Suppressor macrophage (primary cell): ENCODE measurements at places on chromosomes 2 and 18.
A peak's percentile ranks its signal among the peaks of the same experiment; 100 is the strongest.

- no peak for DNase-seq
These were observed 239.0 kb upstream of the FANCL start for GRCh38 chr2:58480141-58480540.

- DNase-seq: no peak
These were observed 6.4 kb downstream of the GALNT14 start for GRCh38 chr2:31131871-31132270.

GRCh38 chr18:69936191-69936558 is 11.5 kb downstream of the CD226 start:
- no peak for DNase-seq

DNA sequence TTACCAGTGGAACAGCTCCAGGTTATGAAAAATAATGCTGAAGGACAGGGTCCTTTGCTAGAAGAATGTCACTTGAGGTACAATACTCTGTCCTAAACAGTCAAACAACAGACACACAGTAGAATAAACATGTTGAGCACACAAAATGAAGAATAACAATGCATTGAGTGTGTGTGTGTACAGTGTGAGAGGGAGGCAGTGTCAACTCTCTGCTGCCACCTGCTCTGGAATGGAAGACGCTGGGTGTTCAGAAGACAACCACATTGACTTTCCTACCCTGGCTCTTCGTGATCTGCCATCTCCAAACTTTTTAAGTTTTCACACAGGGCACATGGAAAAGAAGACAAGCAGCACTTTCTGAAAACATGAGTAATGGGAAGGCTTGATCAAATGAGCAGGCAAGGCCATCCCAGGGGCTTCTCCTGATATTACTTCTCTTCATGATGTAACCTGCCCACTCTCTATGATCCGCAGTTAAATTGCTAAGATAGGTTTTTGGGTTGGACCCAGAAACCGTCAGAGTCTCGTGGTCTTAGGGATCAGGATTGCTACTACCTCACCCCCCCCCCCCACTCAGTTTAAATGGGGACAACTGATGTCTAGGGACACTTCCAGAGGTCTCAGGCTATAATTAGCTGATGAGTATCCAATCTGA is 533.2 kb upstream of the TNP1 start:
- DNase-seq: no peak

GRCh38 chr2:69224512-69224837 is 162.6 kb downstream of the GFPT1 start:
- DNase-seq: no peak

DNA sequence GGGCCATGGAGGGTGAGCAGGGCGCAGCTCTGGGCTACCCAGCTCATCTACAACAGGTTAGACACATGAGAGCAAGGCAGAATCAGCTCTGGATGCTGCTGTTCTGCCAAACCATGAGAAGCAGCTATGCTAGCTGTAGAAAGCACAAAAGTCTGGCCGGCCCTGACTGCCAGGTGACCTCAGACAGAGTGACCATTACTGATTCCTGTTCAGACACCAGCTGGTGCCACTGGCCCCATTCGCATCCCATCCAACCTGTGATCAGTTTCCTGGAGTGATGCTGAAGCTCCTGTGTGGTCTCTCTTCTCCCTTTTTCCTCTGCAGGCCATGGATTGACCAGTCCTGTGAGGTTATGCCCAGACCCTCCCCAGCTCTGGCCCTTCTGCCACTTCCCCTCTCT is 14.3 kb downstream of the RBMS1 start:
- DNase-seq: no peak

DNA sequence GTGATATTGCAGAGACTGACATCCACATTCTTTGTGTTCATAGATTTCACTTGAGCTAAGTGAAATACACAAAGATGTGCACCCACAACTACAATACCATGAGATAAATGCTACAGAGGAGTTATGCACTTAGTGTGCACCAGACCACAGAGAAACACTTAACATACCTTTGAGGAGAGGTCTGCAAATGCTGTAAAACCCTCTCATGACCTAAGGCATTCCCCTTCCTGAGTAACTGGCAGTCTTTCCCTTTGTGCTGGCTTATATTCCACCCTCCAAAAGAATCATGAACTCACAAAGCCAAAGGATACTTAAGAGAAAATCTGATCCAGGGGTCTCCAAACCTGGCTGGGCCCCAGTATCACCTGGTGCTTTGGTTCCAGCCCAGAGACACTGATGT is 16.2 kb downstream of the NXPH2 start:
- no peak for DNase-seq

DNA sequence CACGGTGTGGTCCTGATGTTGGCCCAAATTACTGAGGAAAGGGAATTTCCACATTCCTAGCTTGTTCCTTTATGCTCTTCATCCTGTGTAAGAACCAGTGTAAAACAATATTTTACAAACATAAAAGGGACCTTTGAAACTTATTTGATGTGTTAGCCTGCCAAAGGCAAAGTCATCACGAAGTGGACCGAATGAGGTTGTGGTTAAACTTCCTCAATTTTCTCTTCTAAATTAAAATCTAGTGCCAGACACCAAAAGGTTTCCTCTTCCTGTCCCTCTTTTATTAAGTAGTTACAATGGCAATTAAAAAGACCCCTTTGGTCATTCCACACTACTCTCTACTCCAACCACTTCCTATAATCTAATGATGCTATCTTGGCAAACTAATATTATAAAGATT is 279.8 kb downstream of the AFF3 start:
- DNase-seq: peak; percentile 57

DNA sequence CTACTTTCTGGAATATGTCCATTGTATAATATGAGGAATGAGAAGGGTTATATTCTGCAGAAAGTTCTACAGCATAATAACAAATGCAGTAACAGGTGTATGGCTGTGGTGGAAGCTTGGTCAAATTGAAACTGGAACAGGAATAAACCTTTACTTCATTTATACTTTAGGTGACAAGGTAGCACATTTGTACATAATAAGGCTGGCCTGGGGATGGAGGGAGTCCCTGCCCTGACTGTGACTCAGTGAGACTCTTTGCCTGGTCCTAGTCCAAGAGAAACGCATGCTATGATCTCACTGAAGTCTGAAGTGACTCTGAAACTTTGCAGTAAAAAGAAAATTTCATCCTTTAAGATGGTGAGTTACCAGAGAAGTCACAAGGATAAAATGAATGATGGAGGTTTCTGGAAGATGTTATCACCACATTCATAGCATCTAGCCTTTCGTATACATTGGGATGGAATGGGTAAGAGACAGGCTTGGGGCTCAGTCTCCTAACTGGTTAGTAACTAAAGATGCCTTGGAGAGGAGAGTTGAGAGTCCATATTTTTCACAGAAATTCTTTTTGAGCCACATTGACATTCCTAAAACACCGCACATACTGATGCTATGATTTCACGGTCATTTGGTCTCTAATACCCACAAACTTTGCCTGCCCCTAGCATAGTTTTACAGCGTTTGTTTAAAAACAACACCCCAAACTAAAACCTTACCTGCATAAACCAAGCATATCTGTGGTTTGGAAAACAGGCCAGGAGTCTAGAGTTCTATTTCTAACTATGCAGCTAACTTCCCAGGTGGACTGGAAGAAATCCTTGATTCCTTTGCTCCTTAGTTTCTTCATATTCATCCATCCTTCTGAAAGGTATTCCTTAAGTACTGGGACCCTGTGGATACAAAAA is 42.4 kb upstream of the NABP1 start:
- DNase-seq: no peak

GRCh38 chr2:225465827-225466226 is 66.3 kb downstream of the NYAP2 start:
- no peak for DNase-seq

DNA sequence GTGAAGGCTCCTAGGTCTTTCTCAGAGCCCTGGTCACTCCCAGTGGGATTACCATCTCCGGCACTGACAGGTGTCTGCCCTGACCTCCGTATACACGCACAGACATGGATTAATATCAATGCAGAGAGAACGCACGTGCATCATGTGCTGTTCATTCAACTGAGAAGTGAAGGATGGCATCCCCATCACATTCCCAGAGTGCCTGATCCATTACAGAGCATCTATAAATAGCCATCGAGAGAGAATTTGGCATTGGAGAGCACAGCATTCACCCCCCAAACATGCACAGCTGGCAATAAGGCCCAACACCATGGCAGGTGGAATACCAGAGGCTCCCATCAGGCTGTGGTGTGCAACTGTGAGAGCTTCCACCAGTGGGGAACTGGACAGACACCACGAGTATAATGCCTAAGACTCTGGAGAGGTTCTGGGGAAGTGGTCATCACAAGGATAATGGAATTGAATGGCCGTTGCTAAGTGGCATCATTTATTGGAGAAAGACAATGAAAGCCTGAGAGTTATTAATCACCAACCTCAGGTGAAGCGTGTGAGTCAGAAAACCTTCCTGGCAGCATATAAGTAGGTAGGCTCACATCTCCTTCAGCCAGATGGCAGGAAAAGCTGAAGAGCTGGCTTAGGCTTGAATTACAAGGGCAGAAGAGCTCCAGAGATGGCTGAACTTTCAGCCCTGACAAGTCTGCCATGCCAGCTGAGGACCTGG is 244.5 kb upstream of the ID2 start:
- DNase-seq: no peak

GRCh38 chr2:11566383-11566782 is 32.5 kb downstream of the GREB1 start:
- DNase-seq: no peak

DNA sequence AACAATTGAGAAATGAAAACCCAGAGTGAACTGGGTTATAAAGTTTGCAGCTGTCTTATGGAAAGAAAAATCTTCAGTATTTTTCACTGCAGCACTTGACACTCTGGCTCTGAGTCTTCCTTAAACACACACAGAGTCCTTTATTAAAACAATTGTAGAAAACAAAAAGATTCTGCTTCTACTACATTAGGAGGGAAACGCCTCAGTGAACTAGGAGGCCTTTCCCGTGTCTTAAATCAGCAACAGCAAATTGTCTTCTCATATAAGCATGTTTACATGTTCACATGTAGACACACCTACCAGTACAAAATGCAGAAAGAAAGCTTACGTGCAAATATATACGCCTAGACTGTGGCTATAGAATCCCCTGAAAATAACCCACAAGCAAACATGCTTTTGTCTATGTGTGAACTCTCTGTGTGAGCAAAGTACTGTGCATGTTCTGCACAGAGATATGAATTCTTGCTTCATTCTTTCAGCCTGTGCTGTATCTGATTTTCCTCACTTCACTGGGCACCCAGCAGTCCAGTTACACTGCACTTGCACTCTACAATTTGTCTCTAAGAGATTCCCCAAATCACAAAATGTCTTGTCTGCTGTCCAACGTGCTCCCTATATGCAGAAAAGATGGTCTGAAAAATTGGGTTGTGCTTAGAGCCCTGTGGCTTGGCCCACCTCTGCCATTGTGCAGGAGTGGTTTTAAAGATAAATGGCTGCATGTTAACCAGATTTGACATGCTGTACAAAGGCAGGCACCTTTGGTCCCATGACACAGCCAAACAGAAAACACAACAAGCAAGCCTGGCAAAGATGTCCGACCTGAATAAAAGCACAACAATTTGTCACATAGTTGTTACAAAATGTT is 24.5 kb downstream of the ZEB2 start:
- no peak for DNase-seq

- peak; percentile 73 for DNase-seq
These were observed at the start of gene TGIF1 for GRCh38 chr18:3450012-3450798. Gene TGIF1 (plus strand): TSS chr18:3450172. CDS start chr18:3450490, 318 bp downstream.

DNA sequence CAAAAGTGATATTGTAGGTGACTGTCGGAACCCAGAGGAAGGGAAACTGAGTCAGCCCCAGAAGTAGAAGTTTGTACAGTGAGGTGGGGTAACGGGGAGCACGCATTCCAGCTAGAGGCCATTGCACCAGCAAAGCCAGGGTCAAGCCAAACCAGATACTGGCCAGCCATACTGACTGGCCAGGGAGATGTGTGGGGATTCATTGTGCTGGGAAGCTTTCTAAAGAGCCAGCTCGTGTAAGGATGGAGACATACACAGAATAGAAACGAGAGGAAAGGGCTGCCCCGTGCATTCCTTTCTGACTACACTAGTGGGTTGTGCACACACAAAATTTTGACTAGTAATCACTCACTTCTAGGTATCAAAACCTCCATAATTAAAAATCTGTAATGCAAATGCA is 175.3 kb upstream of the PID1 start:
- DNase-seq: no peak

DNA sequence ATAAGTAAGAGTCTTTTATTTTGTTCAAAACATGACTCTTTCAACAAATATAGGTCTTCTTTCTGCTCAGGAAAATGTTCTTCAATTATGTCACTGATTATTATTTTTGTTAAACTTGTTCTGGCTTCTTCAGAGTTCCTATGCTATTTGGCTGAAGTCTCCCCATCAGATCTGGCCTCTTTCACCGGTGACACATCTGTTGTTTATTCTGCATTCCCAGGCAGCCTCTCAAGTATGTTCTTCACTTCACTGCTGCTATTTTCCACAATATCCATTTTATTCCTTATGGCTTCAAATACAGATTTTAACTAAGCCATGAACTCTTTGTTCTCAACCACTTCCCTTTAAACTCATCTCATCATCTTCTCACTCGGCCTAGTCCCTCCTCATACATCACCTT is 45.7 kb downstream of the HDAC4 start:
- no peak for DNase-seq

DNA sequence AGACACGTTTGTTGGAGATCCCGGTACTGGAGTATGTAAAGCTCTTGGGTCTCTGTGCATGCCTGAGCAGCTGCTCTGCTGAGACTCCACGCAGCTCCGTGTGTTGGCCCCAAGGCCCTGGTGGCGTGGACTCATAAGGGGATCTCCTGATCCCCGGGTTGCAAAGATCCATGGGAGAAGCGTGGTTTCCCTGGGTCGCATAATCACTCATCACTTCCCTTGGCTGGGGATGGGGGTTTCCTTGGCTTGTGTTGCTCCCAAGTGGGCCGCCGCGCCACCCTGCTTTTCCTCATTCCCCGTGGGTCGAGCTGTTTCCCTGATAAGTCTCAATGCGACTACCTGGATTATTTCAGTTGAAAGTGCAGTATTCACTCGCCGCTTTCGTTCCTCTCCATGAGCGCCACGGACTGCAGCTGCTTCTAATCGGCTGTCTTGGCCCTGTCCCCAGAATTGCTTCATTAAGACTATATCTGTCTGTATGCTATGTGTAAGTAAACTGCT is 76.0 kb downstream of the EPC2 start:
- no peak for DNase-seq

GRCh38 chr2:65030476-65031332 is 25.5 kb upstream of the CEP68 start:
- DNase-seq: no peak

DNA sequence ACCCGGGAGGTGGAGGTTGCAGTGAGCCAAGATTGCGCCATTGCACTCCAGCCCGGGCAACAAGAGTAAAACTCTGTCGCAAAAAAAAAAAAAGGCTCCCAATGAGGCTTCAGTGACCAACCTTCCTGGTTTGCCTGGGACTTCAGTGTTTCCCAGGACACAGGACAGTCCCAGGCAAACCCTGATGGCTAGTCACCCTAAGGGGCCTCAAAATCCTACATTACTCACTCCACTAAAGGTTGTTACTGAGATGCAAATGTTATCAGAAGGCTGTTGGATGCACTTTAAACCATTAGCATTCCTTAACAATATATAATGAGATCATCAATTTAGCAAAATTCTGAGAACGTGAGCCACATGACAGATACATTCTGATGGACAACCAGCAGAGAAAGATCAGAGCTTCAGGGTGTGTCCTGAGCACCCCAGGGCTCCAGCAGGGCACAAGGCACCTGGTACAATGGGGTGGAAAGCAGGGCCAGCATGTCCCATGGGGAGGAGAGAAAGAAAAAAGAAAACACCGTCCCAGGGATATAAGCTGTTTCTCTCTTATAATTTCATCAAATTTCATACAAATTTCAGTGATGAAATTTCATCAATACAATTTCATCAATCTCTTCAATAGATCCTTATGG is 118.1 kb upstream of the ARL5A start:
- DNase-seq: no peak
